ENCODE measurements at places on chromosomes 1 and 21.

DNA sequence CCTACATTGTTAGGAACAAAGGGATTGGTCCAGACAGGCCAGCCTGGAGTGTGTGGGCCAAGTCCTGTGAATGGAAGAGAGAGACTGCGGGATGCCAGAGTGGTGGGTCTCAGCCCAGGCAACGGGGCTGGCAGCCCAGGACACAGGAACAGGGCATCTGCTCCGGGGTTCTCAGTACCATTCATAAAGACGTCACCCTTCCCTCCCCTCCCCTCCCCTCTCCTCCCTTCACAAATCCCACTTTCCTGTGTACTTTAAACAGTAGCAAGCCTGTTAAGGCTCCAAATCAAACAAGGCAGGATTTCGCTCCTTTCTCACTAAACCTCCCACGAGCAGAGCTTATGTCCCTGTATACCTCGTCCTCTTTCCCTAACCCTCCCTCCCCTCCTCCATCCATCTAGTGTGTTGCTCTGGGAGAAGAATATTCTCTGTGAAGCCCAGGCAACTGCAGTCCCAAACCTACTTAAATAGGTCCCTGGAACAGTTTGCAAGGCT, 4.2 kb upstream of the PLXNA2 start:
- DNase-seq: no peak

DNA sequence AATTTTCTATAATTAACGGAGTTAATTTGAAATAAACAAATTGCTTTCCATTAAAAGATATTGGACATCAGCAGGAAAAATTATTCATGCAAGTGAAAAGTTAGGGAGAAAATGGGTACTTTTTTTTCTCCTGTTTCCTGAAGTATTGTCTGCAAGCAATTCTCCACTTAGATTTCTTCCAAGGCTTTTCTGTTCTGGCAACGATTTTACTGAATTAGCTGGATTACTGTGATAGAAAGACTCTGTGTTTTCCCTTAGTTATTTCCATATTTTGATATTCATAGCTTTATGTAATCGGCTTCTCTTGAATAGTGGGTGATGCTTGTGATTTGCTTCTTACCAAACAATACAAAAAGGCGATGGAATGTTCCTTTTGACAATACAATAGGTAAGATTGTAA, 1333.9 kb downstream of the AMY1C start:
- no peak for DNase-seq

- DNase-seq: no peak
These were observed 49.7 kb downstream of the ODF2L start for GRCh38 chr1:86346388-86346787.

DNA sequence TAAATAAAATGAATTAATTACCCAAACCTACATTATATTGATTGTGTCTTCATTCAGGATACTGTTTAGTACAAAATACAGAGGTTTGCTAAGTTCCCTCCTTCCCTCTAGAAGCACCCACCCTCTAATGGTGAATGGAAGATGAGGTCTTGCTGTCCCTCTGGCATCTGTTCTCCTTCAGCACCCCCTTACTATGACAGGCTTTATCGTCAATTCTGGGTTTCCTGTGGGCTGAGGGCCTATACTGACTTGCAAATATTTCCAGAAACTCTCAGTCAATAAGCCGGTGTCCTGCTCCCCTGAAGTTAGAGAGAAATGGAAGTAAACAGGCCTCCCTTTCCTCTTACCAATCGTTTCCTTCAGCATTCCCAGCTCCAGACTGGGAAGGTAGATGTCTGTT, 13.2 kb downstream of the LAX1 start:
- no peak for DNase-seq
